ENCODE measurements at places on chromosomes 1 and 21.
A peak's percentile ranks its signal among the peaks of the same experiment; 100 is the strongest.

GRCh38 chr1:228744356-228744755 is 9.1 kb downstream of the RHOU start:
- no peak for DNase-seq

DNA sequence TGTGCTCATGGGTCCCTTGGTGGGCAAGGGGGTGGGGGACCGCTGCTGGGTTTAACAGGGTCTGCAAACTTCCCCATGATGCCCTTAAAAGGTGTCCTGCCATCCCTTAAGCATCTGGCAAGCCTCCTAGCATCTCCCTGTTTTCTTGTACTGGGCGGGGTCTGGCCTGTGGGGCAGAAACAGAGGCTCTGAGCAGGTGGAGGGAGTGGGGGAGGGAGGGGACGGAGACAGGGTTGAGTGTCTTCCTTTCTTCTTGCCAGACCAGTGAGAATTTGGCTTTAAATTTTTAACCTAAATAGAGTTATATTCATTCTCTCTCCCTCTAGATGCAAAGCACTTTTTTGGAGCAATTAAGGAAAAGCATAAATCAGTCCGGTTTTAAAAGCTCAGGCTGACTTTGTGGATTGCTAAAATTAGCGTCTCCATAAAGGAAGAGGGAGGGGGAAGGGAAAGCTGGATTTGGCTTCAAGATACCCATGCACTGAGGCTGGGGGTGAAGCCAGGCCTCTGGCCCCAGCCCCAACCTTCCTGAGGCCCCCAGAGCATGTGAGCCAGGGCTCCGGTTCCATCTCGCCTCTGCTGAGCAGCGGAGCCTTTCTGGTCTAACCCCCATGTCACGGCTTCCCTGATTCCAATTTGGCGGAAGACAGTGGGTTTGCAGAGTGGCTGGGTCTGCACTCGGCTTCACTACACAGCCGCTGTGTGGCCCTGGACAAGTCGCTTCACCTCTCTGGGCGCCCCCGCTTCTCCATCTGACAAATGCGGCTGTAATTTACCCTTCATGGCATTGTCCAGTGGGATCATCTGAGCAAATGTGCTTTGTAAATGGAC is 25.3 kb downstream of the IGSF21 start:
- no peak for DNase-seq

DNA sequence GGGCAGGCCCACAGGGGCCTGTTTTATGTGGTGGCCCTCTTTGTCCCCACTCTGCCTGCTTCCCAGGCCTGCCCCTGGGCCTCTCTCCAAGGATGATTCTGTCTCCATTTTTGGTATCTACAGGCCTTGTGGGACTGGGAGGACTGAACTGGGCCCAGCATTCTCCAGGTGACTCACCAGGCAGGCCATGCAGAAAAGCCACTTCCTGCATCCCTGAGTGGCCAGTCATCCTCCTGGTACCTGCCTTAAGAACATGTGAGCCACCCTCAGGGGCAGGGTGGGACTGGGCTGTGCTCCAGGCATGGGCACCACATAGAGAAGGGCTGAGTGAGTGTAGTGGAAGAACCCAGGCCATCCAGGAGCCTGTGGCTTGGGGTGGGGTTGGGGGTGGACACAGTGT is 20.0 kb upstream of the BCAR3 start:
- no peak for DNase-seq

DNA sequence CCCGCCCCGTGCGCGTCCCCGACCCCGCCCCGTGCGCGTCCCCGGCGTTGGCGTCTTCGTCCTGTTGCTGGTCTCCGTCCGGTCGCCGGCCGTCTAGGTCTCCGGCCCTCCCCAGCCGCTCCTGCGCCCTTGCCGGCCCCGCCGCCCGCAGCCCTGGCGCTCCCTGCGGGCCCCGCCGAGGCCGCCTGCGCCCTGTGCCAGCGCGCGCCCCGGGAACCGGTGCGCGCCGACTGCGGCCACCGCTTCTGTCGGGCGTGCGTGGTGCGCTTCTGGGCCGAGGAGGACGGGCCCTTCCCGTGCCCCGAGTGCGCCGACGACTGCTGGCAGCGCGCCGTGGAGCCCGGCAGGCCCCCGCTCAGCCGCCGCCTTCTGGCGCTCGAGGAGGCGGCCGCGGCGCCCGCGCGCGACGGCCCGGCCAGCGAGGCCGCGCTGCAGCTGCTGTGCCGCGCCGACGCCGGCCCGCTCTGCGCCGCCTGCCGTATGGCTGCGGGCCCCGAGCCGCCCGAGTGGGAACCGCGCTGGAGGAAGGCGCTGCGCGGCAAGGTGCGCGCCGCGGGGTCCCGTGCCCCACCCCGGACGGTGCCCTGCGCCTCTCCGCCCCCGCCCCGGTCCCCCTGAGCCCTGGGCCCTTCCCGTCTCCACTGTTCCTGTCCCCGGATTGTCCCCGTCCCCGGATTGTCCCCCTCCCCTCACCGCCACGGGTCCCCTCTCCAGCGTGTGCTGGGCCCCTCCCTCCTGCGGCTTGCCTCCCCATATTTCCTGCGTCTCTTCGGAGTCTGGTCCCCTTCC is at the start of gene RNF187:
Gene RNF187, plus strand, starts transcription at position 47 of the 789 bp plus-strand sequence.
- peak; percentile 76 for DNase-seq

DNA sequence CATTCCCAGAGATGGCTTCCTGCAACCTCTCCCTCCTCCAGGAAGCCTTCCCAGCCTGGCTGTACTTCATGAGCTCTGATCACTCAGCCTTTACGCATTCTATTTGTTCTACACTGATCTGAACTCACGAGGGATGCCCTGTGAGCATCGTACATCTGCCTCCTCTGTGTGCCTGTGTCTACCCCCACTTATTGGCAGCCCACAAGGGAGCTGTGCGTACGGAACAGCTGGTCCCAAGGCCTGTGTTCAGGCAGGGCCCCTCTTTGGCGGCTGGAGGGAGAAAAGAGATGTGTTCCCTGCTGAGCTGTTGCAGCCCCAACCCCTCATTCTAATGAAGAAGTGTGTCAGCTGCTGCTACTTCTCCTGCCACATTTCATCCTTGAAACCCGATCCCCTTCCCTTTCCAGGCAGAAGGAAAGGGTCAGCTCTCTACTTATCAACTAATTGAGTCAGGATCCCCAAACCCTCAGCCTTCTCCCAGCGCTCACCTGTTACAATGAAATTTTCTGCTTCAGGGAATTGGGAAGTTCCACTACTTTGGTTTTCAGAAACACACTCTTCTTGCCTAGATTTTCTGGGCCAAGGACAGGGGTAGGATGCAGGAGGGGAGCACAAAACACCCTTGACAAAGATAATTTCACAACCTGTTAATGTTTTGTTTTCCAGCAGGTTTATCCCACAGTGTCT is 3.2 kb downstream of the INKA2 start:
- DNase-seq: no peak

DNA sequence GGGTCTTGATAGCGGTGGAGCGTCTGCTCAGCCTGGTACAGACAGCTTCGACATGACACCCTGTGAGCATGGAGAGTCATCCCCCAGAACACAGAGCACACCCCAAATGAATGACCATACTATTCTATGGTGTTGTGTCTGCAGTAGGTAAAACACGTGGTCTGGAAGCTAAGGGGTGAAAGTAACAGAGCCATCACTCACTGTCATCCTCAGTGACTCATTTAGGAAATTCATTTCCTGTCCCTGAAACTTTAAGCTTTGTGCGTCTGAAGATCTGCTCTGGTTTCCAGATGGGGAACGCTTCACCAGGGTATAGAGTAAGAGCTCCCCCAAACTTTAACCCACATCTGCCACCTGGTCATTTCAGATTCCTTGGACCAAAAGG is 94.8 kb upstream of the DISP3 start:
- DNase-seq: no peak

- DNase-seq: no peak
Observed at GRCh38 chr1:33460144-33460543, 12.3 kb upstream of the ZSCAN20 start.

DNA sequence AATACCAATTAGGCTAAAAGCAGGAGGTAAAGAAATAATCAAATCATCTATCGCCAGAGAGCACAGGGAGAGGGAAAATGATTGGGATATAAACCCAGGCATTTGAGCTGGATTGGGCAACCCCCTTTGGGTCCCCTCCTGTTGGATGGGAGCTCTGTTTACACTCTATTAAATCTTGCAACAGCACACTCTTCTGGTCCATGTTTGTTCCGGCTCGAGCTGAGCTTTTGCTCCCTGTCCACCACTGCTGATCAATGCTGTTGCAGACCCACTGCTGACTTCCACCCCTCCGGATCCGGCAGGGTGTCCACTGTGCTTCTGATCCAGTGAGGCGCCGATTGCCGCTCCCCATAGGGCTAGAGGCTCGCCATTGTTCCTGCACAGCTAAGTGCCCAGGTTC is 493.8 kb downstream of the MATN1 start:
- no peak for DNase-seq

DNA sequence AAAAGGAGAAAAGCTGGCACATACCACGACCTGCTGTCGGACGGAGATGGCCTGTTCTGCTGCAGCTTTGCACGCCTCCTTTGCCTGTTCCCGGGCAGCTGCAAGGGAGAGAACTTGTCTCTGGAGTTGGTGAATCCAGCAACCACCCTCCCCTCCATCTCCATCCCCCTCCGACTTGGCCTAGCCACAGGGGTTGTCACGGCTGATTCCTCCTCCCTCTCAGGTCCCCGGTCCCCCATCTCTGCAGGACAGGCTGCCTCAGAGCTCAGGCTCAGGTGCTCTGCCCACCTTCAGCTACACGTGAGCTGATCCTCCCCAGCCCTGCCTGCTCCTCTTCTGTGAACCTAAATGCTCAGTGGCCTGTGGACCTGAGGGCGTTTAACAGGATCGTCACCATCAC is 11.1 kb upstream of the SRM start:
- no peak for DNase-seq

DNA sequence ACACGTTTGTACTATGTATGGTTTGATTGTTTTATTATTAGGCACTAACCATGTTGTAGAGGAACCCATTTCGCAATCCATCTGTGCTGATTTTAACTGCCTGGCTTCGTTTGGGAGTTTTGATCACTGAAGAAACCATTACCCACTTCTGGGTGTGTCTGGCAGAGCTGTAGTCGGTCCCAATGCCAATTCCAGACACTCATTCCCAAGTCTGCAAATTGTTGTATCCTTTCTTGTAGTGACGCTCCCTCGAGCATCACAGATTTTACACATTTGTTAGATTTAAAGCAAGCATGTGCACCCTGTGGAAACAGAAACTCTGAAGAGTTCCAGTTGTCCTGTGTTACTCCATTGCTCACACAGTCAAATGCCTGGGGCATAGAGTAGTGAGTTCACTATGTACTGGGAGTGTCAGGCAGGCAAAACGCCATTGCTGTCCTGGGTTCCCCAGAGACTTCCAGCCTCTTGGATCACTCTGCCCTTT is 31.0 kb upstream of the EFCAB14 start:
- no peak for DNase-seq

All from T-helper 1 cell (primary cell).